Fibroblast of the conjunctiva (primary cell): ENCODE measurements at places on chromosomes 2 and 18.

GRCh38 chr18:41771973-41772372 lies 183.1 kb upstream of the PIK3C3 start:
- DNase-seq, result no peak

DNA sequence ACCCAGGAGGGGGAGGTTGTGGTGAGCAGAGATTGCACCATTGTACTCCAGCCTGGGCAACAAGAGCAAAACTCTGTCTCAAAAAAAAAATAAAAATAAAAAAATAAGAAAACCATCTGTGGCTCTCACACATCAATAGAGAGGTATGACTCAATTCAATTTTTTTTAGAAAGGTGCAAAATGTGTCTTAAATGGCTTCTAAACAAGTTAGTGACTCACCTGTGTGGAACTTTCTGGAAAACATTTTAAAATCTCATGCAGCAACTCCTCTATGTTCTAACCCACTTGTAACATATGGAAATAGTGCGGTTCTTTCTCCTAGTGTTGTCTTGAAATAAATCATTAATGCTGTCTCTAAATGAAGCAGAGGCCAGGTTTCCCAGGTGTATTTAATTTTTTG lies 10.7 kb upstream of the SULT1C4 start:
- no peak for DNase-seq

DNA sequence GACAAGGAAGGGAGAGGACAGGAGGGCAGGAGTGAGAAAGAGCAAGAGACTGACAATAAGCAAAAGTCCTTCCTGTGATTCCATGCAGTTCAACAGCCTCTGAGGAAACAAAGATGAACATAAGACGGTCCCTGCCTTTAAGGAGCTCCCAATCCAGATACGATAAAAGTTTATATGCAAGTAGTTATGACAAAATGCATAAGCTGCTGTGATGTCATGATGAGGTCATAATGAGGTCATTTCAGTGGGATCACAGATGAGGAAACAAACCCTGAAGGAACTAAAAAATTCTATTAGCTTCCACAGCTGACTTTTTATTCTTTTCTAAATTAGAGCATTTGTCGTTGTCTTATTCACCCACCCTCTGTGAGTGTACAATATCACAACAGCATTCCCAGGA lies 458.5 kb upstream of the ACVR2A start:
- DNase-seq, result no peak

DNA sequence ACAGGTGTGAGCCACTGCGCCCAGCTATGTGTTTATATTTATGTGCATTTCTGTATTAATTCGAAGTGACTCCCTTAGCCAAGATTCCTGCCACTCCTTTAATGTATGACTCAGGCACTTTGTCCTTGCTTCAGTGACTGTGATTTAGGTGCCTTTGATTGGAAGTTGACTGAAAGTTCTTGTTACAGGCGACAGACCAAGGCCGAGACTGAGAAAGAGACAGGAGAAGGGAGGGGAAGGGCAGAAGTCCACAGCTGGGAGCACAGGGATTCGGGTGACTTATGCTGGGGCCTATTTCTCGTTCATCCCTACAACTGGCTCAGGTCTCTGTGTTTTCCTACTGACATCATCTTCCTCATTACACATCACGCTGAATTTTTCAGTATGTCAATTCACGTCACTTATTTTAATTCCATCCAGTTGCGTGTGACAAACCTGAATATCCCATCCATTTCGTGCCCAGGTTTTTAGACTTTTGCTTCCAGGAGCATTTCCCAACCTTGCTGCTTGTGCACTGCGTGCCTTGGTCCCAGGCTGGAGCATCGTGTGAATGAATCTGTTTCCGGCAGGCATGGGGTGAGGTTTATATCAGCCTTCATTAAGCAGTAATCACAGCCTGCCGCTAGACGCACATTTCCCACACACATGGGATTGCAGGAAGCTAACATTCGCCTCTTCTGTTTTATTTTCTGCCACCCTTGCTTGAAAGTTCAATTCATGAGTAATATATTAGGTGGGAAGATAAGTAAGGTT lies 42.4 kb downstream of the TMEM18 start:
- DNase-seq, result no peak

DNA sequence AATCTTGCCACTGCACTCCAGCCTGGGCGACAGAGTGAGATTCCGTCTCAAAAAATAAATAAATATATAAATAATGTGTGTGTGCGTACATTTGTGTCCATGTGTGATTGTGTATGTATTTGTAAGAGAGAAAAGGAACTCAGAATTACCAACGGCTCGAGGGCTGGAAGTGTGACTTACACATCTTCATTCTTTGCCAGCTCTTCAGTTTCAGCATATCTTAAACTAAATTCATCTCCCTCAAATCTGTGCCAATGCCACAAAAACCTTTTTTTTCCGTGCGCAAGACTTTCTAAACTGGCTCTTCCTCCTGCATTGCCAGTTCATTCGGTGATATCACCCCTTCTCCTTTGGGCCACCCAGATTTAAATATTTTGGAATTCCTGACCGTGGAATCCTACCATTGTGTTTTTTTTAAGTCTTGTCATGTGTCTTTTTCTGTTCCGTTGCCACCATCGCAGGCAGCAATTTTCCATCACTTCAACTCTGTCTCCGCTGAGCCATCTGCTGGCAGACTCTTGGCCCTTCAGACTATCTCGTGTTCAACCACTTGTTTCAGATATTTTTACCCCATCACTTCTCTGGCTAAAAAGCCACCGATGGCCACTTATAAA lies 77.0 kb upstream of the ZNF532 start:
- no peak for DNase-seq

- no peak for DNase-seq
Observed at GRCh38 chr2:10579441-10579840, 110.3 kb downstream of the NOL10 start.

- peak; percentile 36 for DNase-seq
Observed at GRCh38 chr2:61658841-61659780, 121.0 kb upstream of the XPO1 start.

DNA sequence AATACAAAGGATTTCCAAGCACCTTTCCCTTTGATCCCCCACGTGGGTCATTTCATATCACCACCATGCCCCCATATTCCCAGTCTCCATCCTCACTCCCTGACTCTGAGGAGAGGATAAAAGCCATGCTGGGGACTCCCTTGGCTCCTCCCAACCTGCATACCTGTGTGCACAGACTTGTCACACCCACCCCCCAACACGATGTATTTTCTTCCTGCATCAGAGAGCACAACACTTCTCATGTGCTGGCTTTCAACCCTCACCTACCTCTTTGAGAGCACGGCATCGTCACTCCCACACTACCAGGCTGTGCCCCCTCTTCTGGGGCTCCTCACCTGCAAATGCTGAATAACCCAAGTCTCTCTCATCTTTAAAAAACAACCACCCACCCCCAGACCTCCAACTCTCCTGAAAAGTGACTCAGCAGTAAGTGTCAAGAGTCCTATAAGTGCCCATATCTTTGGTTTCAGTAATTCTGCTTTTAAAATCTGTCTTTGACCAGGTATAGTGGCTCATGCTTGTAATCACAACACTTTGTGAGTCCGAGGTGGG lies 53.1 kb downstream of the AP1S3 start:
- no peak for DNase-seq

- DNase-seq, result no peak
Observed at GRCh38 chr18:52200406-52200805, 139.6 kb upstream of the DCC start.

DNA sequence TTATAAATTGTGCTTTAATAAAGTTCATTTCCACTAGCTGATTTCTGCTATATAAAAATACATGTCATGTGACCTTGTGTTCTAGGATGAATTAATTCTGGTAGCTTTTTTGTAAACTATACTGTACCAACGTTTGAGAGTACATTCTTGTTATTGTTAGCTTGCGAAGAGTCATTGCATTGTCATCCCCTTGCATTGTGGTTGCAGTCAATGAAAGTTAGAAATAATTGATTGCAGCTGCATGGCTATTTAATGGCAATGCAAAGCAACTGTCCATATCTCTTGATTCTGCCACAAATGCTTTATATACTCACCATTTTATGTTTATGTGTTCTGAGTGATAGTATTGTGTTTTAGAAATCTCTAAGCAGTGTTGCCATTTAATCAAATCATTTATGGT lies 91.6 kb downstream of the ZNF407 start:
- DNase-seq, result peak; percentile 80

DNA sequence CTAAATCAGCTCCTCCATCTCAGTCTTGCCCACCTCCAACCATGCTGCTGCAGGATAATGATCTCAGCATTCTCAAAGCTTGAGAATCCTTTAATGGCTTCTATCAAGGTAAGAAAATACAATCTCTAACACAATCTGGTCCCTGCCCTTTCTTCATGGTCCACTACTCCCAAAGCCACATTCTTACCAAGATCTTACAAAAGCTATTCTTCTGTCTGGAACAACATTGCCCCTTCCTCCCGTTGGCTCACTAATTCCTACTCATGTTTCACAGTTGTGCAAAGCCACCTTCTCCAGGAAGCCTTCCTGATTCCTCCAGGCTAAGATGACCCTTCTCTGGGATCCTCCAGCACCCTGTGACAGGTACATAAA lies 5.9 kb upstream of the SFXN5 start:
- no peak for DNase-seq

DNA sequence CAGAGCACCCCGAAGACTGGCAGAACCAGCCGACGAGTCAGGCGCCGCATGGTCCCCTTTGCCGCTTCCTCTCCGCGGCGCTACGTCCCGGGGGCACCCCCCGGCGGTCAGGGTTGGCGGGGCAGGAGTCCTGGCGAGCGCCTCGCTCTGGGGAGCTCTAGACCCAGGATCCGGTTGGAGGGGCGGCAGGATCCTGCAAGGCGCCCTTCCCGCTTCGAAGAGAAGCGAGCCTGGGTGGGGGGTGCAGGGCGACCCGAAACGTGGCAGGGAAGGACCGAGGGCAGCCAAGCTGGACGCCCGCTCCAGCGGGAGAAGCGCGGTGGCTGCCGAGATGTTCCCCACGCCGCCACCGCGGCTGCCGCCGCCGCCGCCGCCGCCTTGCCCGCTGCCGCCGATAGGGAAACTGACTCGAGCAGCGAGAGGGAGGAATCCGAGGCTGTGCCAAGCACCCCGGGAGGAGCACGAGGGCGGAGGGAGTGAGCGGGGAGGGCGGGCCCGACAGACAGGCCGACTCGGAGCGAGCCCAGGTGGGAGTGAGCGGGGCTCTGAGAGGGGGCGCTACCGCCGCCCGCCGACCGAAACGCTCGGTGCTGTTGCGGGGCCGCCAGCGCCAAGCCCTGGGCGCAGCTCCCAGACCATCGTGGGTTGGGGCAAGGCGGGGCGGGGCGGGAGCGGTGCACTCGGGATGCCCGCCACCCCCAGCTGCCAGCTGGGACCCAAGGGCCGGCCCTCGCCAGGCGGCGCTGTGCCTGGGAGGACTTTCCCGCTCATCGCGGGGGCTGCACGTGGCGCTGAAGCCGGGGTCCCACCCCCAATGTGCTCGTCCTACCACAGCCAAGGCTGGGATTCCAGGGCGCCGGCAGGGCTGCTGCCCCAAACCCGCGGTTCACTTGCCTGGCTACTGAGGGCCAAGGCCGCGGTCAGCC lies at the start of gene GALNT14:
Gene GALNT14 (minus strand): TSS at position 404 of the 926 bp plus-strand sequence. CDS start 354 bp downstream, at position 50.
- peak; percentile 8 for DNase-seq

DNA sequence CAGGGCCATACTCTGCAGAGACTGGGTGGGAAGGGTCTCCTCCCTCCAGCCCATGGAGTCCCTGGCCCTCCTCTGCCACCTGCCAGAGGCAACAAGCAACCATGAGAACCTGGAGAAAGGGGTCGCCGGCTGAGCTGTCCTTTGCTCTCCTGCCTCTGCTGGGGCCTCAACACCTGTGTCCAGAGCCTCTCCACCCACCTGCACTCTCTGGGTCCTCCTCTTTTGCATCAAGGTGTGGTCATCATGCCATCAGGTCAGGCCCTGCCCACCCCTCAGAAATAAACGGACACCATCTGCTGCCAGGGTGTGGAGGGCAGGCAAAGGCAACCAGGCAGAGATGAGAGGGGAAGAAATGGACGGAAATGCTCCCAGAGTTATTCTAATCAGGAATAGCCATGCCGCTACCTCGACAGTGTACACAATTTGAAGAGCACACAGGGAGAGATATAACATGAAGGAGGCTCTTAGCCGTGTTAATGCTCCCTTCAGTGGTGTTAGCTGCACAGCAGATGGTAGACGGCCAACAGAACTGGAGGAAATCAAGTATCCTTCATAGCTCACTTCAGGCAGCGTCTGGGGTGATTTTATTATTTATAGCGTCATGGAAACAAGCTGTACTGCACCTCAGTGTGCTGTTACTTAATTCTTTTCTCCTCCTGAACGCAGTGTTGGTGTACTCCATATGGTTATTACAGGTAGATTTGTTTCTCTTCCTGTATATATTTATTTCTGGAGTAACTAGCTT lies 247.9 kb downstream of the TSN start:
- no peak for DNase-seq

DNA sequence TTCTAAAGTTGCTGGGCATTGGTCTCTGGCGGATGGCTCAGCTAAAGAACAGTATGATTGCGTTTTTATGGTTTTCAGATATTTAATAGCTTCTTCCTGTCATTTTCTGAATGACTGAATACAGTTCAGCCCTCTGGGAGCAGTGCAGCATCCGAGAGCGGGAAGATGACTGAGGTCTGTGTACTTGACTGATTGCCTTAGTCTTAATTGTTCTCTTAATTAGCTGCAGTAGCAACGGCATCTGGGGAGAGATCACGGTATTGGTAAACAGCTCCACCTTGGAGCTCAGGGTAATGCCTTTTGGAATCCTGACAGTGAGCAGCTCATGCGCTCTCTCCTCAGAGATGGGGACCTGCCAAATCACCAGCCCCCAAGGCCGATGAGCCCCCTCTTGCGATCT lies 481.4 kb upstream of the SPRED2 start:
- no peak for DNase-seq

GRCh38 chr2:109185821-109186570 lies 57.0 kb downstream of the SH3RF3 start:
- no peak for DNase-seq

GRCh38 chr2:16664809-16665747 lies 556 bp downstream of the CYRIA start:
- DNase-seq, result no peak

GRCh38 chr2:117996525-117996924 lies 17.3 kb downstream of the CCDC93 start:
- no peak for DNase-seq

DNA sequence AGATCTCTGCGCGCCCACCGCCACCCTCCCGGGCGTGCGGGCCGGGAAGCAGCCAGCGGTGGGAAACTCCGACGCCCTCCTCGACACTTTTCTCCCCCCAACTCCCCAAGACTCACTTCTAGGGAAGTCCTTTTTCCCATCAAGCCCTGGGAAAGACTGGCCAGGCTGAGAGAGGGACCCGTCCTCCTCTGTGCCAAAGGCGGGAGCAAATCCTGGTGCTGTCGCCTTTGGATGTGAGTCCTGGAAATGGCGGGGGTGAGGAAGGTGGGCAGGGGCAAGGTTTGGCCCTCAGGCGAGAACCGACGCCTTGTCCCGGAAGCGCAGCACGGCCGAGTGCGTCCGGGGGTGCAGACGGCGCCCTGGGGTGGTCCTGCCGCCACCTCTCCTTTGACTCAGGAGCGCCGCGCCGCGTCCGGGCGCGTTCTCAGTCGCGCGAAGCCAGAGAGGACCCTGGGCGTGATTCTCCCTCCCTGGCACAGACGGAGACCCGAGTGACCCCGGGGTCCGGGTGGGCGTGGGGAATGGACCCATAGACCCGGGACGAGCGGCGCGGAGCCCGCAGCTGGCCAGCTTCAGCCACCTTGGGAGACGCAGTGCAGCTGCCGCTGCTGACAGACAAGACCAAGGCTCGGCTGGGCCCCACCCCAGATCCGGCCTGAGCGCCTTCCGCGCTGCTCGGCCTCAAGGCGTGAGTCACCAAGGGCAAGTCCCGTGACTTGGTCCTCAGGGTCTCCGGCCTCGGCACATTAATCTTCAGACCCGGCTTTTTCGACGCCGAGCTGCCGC lies 3.5 kb upstream of the LBX2 start:
- peak; percentile 70 for DNase-seq

GRCh38 chr2:119826370-119826961 lies 66.7 kb downstream of the PTPN4 start:
- DNase-seq, result no peak

GRCh38 chr2:39188960-39189494 lies 54.7 kb downstream of the CDKL4 start:
- DNase-seq, result no peak
